ENCODE measurements at places on chromosomes 5 and 9.

GRCh38 chr9:86801246-86801645 is 146.1 kb downstream of the GAS1 start:
- DNase-seq = no peak

DNA sequence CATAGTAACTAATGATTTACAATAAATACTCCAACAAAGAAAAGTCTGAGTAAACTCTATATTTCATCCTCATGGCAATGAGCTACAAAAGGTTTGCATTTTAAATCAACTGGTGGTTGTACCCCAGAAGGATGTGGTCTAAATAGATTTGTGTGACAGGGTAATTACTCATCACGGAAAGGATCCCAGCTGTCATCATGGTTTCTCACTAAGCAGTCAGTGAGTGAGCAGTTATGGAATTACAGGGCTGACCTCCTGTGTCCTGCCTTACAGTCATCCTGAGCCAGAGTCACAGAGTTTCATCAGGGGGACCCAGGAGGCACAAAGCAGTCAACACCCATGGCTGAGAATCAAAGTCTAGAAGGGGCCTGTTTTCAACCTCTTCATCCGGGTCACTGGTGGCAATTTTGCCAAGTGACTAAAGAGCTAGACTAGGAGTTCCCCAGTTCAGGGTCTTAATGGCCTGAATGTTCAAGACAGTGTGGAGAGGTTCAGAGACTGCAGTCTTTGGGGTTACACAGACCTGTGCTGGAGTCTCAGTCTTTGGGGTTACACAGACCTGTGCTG is 210.7 kb upstream of the SLC24A2 start:
- DNase-seq = no peak

DNA sequence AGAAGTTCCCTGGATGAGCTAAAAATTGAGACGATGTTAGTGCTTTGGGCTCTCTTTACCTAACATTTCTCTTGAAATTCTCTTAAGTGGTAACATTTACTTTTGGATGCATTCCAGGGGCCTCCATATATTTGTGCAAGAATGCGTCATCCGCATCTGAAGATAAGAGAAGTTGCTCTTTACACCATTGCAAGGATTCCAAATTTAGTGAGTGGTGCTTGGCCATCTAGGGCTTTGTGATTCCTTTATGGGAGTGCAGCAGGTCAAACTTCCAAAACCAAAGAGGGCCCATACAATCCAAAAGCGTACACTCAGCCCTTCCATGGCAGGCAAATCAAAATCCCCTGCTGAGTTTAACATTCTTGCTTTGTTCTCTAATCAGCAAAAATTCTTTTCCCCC is 102.0 kb upstream of the DMAC1 start:
- no peak for DNase-seq

DNA sequence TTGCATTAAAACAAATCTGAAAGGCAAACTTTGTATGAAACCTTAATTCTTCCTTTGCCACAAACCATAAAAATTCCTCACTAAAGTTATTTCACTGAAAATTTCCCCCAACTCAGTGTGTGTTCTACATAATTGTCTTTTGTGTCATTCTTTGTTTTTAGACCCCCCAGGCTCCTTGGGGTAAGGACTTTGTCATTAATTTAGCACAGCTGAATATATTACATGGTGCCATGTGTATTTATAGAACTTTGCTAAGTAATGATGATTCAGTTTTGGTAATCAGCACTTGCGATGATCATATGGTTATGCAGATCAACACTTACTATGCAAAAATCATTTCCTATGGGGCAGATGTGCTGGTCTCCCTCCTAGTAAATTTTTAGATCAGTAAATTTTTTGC is 712.1 kb upstream of the MEF2C start:
- DNase-seq = no peak

- no peak for DNase-seq
Measured at GRCh38 chr5:172110260-172110815, 77.7 kb downstream of the STK10 start.

DNA sequence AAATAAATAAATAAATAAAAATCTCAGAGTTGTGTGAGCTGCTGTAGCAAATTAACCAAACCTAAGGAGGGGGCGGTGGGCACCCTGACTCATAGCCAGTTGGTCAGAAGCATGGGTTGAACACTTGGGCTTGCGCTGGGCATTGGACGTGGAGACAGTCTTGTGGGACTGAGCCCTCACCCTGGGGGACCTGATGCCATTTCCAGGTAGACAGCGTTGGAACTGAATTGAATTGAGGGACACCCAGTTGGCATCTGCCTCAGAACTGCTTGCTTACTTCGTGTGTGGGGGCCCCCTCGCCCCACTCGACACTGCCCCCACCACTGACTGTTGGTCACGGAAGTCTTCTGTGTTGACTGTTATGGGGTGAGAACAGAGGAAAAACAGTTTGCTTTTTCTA is 19.0 kb upstream of the TBC1D9B start:
- no peak for DNase-seq

DNA sequence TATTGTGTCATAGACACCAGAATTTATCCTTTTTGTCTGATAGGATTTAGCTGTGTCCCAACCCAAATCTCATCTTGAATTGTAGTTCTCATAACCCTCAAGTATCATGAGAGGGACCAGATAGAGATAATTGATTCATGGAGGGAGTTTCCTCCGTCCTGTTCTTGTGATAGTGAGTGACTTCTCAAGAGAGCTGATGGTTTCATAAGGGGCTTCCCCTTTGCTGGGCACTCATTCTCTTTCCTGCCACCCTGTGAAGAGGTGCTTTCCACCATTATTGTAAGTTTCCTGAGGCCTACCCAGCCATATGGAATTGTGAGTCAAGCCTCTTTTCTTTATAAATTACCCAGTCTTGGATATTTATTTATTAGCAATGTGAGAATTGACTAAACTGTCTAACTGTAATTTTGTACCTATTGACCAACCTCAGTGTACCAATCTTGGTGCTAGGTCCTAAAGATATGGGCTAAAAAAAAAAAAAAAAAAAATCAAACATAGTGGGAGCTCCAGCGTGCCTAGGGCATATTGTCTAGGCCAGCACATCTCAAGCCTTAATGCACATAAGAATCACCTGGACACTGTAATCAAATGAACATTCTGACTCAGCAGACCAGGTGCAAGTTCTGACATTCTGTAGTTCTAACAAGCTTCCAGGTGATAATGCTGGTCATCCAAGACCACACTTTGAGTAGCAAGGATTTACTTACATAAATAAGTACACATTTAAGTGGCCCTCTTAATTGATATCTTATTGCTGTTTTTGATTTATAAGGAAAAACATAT is 30.5 kb downstream of the ST8SIA4 start:
- no peak for DNase-seq

DNA sequence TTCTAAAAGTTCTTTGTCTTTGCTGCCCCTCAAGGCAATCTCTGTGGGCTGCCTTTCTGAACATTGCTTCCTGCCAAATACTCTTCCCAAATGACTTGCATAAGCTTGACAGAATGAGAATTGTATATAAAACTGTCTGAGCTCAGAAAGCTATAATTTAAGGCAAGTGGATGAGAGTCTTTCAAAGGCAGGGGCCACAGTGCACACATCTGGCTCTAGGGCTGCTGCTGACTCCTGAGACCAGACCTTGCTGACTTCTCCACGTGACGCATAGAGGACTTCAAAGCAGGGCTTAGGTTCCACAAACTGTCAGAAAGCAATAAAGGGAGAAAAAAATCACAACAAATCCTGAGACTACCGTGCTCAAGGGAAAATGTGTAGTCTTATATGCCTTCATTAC is 79.4 kb upstream of the DIRAS2 start:
- DNase-seq = no peak

- no peak for DNase-seq
Measured at GRCh38 chr9:99158629-99159028, 53.7 kb downstream of the TGFBR1 start.

- no peak for DNase-seq
Measured at GRCh38 chr5:7415587-7416535, 19.9 kb downstream of the ADCY2 start.

All from SHP77 treated with DMSO at 0.1 percent for 48 hours (cell line).